ENCODE measurements at places on chromosomes 5 and 9.

DNA sequence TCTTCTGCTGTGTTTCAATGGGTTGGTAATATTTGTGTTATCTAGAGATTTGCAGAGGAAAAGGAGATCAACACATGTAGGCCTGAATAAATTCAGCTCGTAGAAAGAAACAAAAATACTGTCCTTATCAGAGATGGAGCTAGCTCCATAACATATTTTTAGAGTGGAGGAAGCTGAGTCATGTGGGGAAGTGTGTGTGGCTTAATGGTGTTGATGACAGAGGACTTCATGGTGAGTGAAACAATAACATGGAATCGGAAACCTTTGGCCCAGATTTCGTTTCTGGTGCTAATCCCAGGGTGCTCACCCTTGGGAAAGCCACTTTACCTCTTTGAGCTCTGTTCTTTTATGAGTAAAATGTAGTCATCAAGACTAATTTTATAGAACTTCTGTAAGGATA, 825.0 kb downstream of the TLR4 start:
- no peak for DNase-seq

DNA sequence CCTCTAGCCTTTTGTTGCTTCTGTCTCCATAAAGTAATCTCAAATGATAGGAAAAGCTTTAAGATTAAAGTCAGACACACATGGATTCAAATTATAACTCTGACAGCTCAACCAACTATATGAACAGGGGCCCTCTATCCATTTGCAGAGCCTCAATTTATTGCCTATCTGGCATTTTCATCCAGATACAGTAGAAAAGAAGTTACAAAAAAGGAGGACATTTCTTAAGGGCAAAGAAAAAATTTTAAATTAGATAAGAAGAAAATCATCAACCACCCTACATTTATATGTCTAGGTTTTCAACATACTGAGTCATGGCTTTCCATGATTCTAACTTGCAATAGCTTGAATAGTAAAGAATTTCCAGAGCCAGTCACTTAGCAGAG, 567.2 kb downstream of the CAAP1 start:
- no peak for DNase-seq

GRCh38 chr5:113050721-113051382, 74.3 kb downstream of the DCP2 start:
- DNase-seq, result no peak

- DNase-seq, result no peak
These were observed 421.4 kb upstream of the WWC1 start for GRCh38 chr5:167870055-167870454.

DNA sequence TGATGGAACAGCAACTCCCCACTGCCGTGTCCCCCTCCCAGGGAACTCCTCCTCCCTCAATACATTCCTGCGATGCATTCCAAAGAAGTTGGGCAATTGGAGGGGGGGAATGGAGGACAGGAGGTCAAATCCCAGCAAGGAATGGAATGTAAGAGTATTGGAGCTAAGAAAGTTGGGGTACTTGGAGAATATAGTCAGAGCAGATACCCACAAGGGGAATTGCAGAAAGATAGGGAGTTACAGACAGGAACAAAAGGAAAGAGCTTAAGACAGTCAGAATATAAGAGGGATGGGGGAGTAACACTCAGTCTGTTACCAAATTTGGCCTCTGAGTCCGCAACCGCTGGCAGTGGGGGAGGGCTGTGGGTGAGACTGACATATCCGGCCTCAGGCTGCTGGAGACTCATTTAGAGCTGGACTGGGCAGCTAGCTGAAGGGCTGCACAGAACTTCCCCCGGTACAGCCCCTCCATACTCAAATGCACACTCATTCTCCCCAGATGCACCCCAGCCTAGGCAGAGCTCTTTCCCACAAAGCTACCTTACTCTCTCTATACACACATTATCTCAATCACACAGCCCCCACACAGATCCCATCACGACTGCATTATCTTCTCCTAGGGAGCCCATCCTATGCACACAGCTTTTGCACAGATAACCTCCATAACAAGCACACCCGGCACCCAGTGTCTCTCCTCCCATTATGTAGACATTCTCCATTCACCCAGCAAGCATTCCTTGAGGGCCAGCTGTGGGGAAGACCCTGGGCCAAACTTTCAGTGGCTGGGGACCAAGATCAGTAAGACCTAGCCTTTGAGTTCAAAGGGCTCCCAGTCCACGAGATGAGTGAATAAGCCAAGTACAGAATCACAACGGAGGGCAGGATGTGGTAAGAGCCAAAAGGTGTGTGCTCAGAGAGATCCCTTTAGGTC, 3.7 kb downstream of the TLN1 start:
- DNase-seq, result peak; percentile 88

GRCh38 chr5:142411656-142412425, 87.0 kb upstream of the SPRY4 start:
- no peak for DNase-seq

- no peak for DNase-seq
These were observed 1.6 kb upstream of the BRINP1 start for GRCh38 chr9:119370816-119371215.

- DNase-seq, result no peak
These were observed 45.7 kb upstream of the FANCC start for GRCh38 chr9:95363051-95363841.

DNA sequence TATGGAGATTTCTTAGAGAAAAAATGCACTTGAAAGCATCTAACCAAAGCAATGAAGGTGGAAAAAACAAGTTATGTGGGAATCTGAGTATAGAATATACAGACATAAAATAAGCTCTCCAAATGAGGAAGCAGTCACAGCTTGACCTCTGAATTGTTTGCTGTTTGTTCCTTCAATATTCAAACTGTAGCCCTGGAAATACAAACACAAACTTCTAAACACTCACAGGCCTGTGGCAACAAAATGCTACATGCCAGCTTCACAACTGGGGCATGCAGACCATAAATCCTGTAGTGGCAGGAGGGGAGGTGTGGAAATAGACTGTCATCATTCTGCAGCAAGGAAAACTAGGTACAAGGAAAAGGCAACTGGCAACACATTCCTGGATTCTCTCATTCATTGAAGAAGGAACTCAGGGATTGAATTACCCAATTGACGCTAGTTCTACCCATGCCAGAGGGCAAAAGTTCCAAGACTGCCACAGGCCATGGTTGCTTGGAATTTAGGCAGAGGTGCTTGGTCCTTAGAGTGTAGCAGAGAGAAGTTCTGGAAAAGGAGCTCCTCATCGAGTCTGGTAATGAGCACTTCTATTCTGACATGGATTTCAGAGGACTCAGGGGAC, 349.6 kb downstream of the PDE4D start:
- DNase-seq, result no peak

DNA sequence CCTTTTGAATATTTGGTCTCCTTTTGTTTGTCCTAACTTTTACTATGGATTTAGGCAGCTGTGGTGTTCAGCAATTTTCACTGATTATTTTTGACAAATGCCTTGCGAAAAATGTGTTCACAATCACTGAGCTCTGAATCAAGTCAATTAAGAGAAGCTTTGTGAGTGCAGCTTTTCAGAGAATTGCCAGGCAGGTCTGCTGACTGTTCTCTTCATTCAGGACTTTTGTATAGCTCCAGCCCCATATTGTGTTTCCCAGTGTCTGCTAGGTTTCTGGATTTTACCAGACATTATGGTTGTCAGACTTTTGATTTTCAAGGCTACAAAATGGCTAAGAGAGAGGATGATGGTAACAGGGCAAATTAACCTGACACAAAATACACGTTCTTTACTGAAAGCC, 1055.9 kb downstream of the CDH18 start:
- DNase-seq, result no peak

DNA sequence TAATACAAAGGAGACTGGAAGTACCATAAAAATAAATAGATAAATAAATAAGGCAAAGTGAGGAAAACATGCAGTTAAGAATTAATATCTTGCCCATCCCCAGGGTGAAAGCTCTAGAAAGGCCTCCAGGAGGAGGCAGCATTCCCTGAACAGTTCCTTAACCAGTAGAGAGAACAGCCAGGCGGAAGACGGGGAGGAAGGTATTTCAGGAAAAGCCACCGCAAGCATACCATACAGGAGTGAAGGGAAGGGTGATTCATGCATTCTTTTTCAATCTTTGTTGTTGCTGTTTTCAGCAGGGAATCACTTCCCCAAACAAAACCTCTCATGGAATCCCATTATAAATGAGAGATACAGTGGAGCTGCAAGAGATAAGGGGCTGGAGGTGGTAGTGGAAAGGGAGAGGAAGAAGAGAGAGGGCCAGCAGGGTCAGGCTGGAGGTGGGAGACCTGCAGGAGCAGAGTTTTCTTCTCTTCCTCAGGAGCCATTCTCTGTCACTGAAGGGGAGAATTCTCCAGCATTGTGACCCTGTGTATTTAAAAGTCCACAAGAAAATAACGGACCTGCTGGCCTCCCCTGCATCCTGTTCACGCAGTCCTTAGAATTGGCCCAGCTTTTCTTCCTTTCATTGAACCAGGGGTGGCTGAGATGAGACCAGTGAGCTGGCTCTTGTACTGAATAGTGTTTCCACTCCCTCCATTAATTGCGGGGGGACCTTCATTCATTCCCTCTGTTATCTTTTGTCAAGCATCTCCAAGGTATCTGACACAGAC, 255.9 kb downstream of the FAM114A2 start:
- DNase-seq, result no peak

- no peak for DNase-seq
These were observed 1.3 kb upstream of the SLC44A1 start for GRCh38 chr9:105243015-105243686.

DNA sequence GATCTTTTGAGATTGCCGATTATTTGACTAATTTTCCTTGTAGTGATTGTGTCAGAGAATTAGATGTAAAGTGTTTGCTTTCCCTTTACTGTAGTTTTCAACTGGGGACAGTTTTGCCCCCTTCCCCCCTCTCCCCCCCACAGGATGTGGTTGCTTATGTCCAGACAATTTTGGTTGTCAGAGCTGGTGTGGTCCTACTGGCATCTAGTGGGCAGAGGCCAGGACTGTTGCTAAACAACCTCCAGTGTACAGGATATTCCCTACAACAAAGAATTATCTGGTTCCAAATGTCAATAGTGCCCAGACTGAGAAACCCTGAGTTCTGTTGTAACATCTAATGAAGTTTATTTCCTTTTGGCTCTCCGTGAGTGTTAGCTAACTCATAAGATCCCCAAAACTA, 20.0 kb downstream of the TMEFF1 start:
- no peak for DNase-seq

DNA sequence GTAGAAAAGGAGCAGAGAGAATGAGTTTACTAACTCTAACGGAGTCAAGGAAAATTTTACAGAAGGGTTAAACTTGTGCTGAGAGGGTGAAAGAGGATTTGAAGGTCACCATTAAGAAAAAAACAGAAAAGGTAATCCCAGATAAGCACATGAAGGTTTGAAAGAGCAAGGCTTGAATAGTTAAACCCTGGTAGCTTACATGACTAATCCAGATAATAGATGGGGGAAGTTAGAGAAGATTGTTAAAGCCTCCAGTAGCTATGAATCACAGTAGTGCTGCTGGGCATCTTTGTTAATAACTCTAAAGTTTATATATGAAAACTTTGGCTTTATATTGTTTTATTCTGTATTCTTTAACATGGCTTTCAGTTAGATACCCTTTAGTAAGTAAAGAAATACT, 354.5 kb upstream of the FTMT start:
- DNase-seq, result no peak

- DNase-seq, result no peak
These were observed 40.2 kb downstream of the MEF2C start for GRCh38 chr5:88842784-88843183.

- DNase-seq, result no peak
These were observed 93.6 kb upstream of the MTAP start for GRCh38 chr9:21708856-21709255.

DNA sequence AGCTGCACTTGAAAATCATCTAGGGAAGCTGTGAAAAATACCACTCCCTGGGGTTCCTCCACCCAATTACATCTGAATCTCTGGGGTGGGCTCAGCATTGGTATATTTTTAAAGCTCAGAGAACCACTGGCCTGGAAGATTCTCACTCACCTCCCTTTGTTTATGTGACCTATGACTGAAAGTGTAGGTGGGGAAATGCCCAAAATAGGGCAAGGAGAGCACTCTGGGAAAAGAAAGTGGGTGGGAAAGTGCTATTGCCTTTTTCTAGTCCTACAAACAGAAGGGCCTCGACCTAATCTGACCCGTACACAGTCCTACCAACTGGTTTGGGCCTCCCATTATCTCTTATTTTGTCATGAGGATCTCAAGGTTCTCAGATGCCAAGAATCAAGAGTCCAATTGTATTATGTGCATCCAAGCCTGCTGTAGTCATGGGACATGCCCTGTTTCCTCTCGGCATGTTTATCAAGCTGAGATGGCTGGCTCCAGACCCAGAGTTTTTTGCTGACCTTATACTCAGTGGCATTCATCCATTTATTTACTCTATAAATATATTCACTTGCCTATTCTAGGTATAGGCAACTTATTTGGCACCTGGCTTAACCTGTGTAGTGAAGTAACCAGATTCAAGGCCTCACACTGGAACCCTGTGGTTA, 483.7 kb downstream of the ENC1 start:
- no peak for DNase-seq

- no peak for DNase-seq
These were observed 402.6 kb downstream of the TMEM232 start for GRCh38 chr5:110323832-110324231.

- DNase-seq, result no peak
These were observed 515 bp upstream of the AGPAT2 start for GRCh38 chr9:136687721-136688223.

GRCh38 chr5:112917453-112917995, 4.5 kb downstream of the REEP5 start:
- DNase-seq, result peak; percentile 46

DNA sequence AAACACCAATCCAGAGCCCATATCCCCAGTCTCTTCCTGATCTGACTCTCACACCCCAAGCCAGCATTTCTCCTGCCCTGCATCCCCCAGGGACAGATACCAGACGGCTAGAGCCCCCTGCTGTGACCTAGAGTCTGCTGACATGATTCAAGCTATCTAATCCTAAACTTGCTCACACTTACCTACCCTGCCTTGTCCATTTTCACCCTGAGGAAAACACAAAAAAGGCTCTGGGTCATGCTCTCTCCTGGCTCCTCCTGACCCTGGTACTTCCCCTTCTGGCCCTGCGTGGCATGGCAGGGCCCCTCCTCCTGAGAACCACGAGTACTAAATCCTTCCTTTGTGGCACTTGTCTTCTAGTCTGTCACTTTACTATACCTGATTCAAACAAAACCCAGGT, 2.8 kb upstream of the ARRDC1 start:
- no peak for DNase-seq

DNA sequence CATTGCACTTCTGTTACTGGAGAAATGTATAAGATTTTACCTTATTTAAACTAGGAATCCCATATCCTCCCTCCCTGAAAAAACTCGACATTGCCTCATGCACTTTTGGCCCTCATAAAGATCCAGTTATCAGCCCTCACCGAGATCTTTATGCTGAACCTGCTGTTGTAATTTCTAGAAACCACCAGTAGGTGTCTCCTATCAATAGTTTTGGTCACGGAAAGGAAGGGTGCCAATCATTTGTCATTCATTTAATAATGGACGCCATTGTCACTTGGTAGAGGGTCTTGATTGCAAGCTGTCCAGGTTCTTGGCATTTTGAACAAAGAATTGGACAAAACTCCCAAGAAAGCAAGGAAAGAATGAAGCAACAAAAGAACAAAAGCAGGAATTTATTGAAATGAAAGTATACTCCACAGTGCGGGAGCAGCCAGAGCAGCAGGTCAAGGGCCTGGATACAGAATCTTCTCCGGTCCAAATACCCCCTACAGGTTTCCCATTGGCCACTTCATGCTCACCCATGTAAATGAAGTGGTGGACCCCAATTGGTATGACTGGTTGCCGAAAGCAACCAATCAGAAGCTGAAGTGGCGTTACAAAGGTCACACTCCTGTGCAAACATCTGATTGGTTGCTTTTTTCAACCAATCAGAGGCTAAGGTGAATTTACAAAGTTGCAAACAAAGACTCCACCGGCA, 524.3 kb downstream of the PSAT1 start:
- DNase-seq, result no peak
